ENCODE measurements at places on chromosomes 7 and 10.
A peak's percentile ranks its signal among the peaks of the same experiment; 100 is the strongest.

DNA sequence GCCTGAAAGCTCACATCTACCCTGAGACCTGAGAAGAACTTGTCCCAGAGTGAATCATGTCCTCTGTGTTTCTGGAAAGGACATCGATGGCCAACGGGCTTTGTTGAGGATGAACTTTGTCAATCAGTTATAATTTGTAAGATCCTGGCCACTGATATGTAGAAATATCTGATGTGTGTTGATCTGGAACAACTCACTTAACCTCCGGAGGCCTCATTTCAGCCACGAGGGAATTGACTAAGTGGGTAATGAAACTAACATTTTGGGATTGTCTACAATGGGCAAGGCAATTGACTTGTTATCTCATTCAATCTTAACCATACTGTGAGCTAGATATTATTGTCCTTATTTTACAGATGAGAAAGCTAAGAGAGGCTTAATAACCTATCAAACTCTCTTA lies 468.1 kb upstream of the NRP1 start:
- DNase-seq: no peak

DNA sequence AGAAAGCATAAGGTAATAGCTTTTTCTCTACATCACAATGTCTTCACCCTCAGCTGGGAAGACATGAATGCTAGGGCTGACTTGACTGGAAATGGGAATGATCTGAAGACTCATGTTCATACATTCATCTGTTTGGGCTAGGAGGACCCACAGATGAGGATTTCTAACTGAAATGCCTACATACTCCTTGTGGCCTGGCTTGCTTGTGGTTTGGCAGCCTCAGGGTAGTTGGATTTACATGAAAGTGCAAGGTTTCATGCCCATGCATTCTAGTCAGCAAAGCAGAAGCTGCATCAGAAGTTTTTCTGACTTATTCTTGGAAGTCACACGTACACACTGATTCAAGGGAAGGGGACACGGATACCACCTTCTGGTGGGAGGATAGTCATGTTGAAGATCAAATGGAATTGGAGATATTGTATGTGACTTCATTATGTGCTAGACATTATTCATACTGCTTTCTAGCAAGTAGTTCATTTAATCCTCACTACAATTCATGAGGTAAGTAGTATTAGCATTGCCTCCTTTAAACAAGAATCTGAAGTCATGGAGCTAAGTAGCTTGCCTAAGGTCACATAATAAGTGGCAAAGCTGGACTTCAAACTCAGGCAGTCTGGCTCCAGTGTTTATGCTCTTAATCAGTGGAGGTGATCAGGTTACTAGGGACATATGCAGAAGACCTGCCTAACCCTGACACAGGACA lies 957.0 kb downstream of the LRMDA start:
- DNase-seq: no peak

GRCh38 chr10:56496186-56496486 lies 135.1 kb upstream of the ZWINT start:
- no peak for DNase-seq

DNA sequence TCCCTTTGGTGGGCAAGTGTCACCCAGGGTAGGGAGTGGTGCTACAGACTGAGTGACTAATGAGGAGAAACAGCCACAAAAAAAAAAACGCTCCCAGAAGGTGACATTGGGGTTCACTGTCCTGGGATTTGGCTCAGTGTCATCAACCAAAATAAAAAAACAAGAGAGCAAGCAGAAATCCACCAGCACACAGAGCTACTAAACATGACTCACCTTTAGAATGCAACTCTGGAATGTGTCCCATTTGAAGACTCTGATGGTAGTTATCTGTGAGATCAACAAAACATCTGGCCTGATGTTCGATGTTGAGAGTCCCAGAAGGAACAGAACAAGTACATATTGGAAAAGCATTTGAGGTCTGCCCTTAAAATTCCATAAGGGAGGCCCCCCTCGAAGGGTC lies 200.3 kb upstream of the LYZL2 start:
- DNase-seq: no peak

DNA sequence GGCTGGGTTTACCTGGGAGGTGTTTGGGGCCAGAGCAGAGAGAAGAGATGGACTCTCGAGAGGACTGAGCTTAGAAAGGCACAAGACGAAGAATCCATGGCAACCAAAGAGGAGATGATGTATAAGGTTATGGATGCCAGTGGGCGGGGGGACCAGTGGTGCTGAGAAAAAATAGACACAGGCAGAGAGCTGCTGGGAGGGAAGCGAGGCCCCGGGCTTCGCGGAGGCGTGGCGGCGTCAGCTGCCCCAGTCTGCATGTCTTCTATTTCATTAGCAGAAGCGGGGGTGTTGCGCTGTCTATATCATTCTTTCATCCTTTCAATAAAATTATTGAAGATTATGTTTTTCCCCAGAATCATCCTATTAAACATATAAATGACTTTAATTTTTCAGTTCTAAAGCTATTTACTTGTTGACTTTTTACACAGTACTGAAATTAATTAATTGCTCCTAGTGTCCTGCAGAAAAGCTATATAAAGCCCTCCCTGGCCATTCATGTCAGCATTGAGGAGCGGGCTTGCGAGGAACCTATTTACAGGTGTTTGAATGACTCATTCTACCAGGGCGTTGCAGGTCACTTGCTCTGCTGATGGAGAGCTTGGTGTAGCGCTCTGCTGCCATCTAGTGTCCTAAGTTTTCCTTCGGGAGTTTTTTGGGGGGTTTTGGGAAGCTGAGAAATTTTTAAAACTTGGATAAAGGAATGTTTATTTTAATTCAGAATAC lies 42.9 kb upstream of the BHLHA15 start:
- peak; percentile 64 for DNase-seq

DNA sequence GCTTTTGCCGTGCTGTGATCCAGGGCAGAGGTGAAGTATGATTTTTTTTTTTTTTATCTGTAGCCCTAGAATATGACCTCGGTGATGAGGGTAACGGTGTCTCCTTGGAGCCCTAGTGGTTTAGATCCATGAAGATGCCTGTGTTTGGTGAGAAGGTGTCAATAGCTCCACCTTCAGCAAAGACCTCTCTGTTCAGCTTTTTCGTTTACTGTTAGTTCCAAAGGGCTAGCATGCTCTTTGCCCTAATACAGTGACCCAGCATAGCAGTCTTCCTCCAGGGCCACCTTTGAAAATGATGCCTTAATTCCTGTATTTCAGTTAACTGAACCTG lies 746 bp upstream of the MRPS16 start:
- no peak for DNase-seq

DNA sequence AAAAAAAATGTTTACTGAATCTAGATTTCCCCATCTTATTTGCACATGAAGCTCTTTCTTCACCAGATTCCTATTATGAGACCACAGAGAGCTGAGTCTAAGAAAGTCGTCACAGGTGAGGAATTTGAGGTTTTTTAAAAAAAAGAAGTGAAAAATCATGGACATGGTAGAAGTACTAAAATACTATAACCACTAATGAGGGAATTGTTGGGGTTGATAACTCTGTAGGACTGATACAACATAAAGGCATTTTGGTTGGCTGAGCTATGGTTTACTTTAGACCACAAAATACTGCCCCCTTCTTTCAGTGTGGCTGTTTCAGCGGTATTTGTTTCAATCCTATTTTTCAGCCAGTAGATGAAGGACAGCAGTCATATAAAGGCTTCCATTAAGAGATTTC lies 1111.3 kb downstream of the TYW1 start:
- DNase-seq: no peak

DNA sequence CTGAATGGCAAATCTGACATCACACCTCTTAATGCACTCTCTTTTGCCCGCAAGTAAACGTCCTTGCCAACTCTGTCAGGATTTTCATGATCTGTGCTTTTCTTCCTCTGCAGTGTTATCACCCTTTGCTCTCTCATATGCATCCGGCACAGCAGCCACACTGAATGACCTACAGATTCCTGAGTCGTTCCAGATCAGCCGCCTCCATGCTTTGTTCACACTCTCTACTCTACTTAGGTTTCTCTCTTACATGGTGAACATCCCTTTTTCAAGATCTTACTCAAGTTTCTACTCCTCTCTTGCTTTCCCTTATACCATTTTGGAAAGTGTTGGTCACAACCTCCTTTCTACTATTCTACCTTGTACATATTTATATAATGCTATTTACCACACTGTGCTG lies 127.7 kb upstream of the AOAH start:
- no peak for DNase-seq

GRCh38 chr10:124349231-124349995 lies 69.3 kb downstream of the OAT start:
- no peak for DNase-seq

DNA sequence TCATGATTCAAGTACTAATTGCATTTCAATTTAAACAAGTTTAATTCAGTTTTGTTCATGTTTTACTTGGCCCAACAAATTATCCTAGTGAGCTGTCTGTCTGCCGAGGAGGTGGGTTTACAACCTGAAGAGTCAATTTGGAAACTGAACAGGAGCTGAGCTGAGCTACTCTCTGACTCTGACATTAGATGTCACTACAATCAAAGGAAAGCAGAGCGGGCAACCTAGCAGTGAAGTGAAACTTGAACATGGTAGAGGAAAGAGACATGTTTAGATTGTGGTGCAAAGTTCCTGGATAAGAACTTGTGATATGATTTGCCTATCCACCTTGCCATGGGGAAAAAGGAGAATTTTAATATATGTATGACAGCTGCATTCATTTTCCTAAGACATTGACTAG lies 9.6 kb upstream of the AGR3 start:
- no peak for DNase-seq

- no peak for DNase-seq
Observed at GRCh38 chr7:111568870-111569462, 6.7 kb upstream of the IMMP2L start.

DNA sequence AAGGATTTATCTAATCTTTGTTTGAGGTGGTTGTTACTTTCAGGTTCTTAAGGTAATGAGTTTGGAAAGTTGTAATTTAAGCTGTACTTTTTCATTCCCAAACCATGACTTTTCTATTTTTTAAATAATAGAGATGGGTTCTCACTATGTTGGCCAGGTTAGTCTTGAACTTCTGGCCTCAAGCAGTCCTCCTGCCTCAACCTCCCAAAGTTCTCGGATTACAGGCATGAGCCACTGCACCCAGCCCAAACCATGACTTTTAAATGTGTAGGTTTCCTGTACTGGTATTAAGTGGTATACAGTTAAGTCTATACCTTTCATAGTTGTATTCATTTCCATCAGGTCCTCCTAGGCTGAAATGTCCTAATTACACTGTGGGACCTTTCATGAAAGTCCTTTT lies 10.4 kb downstream of the INPP5F start:
- DNase-seq: no peak

- no peak for DNase-seq
Observed at GRCh38 chr7:54908760-54909438, 109.9 kb upstream of the EGFR start.

- DNase-seq: no peak
Observed at GRCh38 chr7:149644754-149645153, 128.6 kb downstream of the ZNF467 start.

DNA sequence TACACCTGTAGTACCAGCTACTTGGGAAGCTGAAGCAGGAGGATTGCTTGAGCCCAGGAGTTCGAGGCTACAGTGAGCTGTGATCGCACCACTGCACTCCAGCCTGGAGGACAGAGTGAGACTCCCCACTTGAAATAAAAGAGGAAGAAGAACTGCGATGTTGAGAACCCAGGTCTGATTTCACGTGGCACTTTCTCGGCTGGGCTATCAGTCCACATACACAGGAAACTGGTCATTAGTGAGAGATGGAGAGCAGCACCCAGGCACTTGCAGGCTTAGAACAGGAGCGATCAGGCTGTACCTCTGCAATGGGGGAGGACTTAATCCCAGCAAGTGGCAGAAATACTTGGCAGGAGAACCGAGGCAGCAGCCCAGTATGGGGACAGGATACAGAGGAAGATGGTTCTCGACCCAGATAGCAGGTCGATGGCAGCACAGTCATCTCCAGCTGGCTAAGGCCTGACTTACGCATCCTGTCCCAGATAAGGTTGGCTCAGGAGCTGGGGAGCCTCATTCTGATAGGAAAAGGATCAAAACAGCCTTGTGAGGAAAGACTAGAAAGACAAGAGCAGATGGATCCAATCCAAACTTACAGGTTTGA lies 487.7 kb upstream of the AUTS2 start:
- no peak for DNase-seq

- no peak for DNase-seq
Observed at GRCh38 chr7:91759205-91759863, 121.2 kb downstream of the MTERF1 start.

DNA sequence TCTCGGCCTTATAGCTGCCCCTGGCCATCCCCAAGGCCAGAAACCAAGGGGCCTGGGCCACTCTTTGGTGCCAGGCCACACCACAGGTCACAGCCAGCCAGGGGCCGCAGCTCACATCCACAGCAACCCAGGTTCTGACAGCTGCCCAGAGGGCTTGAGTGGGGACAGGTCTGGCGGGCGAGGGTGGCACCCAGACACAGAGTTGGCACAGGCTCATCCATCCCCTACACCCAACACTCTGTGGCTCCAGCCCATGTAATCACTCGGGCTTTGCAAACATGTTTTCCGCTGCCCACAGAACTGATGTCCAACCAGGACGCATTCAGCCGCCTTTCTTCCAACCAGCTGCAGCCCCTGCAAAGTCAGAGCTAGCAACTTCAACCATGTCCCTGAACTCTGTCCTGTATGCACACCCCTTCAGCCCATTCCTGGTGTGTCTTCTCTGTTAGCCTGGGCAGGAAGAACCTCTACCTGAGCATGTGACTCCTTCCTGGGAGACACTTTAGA lies 57.7 kb upstream of the PPP2R2D start:
- no peak for DNase-seq

DNA sequence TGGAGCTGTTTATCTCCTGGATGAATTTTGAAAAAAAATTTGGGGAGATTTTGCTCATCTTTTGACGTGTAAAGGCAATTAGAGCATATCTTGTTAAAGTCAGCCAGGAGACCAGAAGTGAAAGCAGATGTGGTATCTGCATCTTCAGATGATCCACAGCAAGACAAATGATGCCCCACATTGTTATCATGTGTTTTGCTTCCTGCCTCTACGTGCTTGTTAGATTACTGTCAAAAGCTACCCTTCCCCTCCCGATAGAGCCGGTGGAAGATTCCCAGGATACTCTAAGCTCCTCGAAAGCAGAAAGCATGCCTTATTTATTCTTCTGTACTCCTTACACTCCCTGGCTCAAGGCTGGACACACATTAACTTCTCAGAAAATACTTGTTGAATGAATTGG lies 12.9 kb downstream of the COL17A1 start:
- DNase-seq: no peak

- no peak for DNase-seq
Observed at GRCh38 chr7:137441451-137441850, 97.9 kb upstream of the PTN start.

DNA sequence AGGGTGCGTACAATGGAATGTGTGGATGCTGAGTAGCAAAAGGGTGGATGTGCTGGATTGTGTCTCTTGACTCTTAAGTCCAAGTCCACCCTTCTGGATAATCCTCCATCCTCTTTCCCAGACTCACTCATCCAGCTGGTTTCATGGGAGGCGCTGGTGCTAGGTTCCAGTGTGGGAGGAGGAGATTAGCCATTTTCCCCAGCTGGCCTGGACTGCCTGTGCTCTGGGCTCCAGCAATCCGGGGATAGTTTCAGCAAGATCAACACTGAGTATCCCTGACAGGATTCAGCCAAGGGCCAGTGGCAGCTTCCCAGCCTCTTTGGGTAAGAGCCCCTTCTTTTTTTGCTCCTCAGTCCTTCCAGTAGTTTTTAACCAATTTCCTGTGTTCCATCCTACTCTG lies 21.6 kb upstream of the TRIL start:
- no peak for DNase-seq

- no peak for DNase-seq
Observed at GRCh38 chr7:147859033-147859432, 731.5 kb upstream of the C7orf33 start.

- DNase-seq: no peak
Observed at GRCh38 chr7:70776627-70777101, 355.3 kb upstream of the GALNT17 start.

GRCh38 chr10:105042906-105043552 lies 401.9 kb downstream of the SORCS3 start:
- no peak for DNase-seq

Data from pancreas (tissue), 10 donors.